ENCODE measurements at places on chromosomes 1 and 21.

- no peak for DNase-seq
Observed at GRCh38 chr1:150420560-150421265, 56.8 kb downstream of the RPRD2 start.

DNA sequence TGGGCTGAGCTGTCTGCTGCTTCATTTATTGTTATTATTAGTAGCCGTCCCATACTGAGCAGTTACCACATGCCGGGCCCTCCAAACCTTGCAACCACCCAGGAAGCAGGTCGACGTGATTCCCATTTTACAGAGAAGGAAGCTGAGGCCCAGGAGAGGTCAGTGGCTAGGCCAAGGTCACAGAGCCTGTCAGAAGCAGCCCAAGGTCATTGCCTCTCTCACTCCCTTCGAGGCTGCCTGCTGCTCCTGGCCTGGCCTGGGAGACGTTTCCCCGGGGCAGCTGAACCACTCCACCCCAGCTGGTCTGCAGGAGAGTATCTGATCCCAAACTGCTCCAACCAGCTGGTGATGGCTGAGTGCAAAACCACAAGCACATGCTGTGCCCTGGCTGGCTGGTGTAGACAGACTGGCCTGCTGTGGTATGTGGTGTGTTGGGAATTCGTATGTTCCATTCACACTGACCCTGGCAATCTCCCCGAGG is 6.5 kb downstream of the PADI4 start:
- no peak for DNase-seq

- no peak for DNase-seq
Observed at GRCh38 chr1:2237773-2238172, 9.7 kb downstream of the SKI start.

- no peak for DNase-seq
Observed at GRCh38 chr21:17089091-17089491, 423.8 kb upstream of the CXADR start.

- no peak for DNase-seq
Observed at GRCh38 chr1:155897746-155898145, 13.4 kb downstream of the RIT1 start.

DNA sequence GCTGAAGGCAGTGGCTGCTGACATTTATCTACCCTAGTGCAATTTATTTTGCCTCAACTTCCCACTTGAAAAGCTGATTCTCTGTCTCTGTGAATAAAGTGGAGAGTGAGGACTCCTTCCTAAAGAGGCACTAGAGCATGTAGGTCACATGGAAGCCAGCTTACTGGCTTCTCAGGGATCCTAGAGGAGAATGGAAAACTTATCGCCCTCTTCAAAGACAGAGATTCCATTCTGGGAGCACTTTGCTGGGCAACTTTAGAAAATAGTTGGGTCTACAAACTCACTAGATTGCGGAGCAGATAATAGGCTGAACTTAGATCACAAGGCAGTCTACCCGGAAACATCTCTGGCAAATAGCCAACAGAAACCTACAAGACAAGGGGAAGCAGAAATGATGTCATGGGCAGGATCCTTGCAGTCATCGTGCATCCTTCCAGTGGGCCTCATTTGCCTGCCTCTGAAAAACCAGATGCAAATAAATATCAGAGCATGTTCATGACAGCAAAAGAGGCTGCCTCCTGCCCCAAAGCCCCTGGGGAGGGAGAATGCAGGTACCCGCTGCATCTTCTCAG is 104.8 kb upstream of the BARHL2 start:
- DNase-seq, result no peak

GRCh38 chr1:227733751-227734545 is 1.2 kb downstream of the JMJD4 start:
- no peak for DNase-seq

- DNase-seq, result no peak
Observed at GRCh38 chr1:234550341-234551031, 59.5 kb downstream of the IRF2BP2 start.

GRCh38 chr1:84096176-84096575 is 47.9 kb upstream of the PRKACB start:
- no peak for DNase-seq

GRCh38 chr1:8520483-8520966 is 202.6 kb downstream of the SLC45A1 start:
- no peak for DNase-seq
